Left hindlimb (tissue), 1 donor: ENCODE measurements at places on chromosomes 7 and 10.

- no peak for DNase-seq
Observed at GRCh38 chr10:132219486-132219885, 32.7 kb downstream of the DPYSL4 start.

GRCh38 chr7:5218564-5219360 is 28.7 kb downstream of the WIPI2 start:
- DNase-seq, result peak; percentile 6

- DNase-seq, result no peak
Observed at GRCh38 chr7:94177441-94177840, 173.3 kb upstream of the BET1 start.

DNA sequence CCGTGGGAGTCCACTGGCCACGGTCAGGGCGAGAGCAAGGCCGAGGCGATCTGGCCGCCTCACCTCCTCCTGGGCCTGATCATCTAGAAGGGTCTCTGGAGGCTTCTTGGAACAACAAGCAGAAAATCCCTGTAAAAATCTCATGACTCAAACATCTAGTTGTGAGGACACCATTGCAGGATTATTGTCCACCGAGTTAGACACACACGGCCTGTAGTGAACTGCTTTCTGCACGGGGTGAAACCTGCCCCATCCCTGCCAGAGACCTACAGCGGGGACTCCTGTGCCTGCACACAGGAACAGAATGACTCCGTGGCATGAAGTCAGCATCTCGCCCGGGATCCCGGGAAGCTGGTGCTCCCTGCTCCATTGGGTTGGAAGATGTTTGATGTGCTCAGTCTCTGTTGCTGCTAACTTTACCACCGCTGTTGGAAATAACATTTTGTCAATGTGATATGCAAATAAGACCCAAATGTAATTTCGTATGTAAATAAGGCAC is 267.0 kb upstream of the TCERG1L start:
- DNase-seq, result no peak

GRCh38 chr7:14604606-14605005 is 297.9 kb downstream of the DGKB start:
- no peak for DNase-seq

GRCh38 chr10:82353381-82353780 is 478.4 kb downstream of the NRG3 start:
- DNase-seq, result no peak

DNA sequence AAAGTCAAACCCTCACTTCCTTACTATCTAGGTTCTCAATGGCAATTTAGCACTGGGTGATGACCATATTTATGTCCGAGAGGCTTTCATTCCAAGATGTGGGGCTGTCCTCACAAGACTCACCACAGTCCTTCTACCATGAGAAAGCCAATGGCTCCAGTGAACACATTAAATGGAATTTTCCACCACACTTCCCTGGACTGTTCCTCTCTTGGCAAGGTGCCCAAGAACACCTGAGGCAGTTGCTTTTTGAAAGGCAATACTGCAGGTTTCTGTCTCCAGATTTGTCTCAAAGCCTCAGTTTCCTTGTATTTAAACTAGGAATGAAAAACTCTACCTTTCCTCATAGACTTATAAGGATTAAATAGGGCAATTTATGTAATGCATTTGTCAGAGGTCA is 24.2 kb downstream of the AFAP1L2 start:
- DNase-seq, result no peak

DNA sequence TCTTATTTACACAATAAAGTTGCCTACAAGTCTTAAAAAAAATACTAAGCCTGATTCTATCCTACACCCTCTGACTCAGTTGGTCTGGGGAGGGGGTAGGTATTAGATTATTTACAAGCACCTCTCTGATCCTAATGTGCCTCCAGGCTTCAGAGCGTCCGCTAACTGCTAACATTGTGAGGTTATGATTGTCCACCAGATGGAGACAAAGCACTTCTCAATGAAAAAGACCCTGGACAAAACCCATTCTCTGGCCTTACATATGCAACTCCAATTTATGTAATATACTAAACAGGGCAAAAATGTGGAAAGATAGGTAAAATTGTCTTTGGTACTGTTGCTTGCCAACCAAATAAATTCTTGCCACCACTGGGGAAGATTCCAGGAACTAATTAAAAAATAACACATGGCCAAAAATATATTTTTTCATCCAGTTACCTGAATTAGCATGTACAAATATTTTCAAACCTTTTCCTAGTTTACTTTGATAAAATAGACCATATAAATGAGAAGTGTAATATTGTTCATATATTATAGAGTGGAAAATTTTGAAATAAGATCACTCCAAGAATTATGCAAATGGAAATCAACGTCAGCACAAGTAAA is 92.4 kb downstream of the KIF20B start:
- peak; percentile 36 for DNase-seq

- no peak for DNase-seq
Observed at GRCh38 chr10:78514459-78514858, 480.8 kb downstream of the RPS24 start.

GRCh38 chr10:96606216-96606615 is 19.4 kb upstream of the TM9SF3 start:
- DNase-seq, result no peak

GRCh38 chr10:47146572-47146971 is 153.4 kb upstream of the GDF10 start:
- no peak for DNase-seq

DNA sequence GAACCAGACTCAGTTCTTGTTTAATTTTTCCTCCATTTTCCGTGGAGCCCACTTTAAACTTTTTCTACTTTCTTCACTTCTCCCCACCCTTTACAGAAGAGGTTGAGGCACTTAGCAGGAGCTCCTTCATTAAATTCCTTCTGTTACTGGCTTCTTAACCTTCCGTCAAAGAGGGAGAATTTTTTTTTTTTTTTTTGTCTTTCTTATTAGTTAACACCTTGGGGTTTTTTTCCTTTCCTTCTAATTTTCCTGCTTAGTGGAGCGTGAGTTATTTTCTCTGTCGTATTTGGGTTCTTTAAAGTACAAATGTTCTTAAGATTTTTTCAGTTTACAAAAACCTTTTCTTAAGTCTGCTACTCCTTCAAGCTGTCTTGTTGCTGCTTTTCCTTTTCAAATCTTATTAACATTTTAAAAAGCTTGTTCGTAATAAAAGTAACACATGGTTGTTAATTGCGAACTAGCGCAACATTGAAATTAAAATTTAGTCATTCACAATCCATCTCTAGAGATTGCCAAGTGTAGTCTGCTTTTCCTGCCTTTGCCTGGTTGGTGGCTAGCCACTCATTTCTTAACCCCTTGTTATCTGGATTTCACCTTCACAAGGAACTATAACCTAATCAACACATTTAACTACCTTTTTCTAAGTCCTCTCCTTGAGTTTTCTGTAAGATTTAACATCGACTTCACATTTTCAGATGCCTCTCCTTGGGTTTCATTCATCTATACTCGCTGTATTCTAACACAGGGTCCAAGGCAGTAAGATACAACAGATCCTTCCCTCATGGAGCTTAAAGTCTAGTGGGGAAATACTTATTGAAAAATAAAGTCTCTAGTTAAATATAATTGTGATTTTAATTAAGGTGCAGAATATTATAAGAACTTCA is 2.0 kb downstream of the BMPR1A start:
- no peak for DNase-seq

GRCh38 chr10:59393349-59393748 is 31.0 kb upstream of the FAM13C start:
- no peak for DNase-seq

GRCh38 chr7:151045262-151045661 is 3.1 kb upstream of the ASIC3 start:
- DNase-seq, result no peak

GRCh38 chr10:77070346-77070745 is 567.3 kb downstream of the KCNMA1 start:
- no peak for DNase-seq

DNA sequence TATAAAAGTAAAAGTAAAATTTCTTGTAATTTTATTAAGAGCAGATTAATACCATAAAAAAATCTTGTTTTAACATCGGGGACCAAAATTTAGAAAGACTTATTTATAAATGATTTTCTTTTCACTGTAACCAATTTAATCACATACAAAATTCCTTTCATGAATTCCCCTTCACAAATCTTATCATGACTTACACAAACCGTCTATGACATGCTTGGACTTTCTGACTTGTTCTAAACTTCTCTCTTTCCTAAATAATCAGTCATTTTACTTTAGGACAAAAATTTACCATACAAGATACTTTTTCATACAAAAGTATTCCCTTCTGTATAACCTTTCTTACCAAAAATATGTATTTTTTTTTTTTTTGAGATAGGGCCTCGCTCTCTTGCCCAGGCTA is 9.3 kb downstream of the CROT start:
- DNase-seq, result no peak

- DNase-seq, result no peak
Observed at GRCh38 chr10:71143170-71143569, 69.2 kb upstream of the UNC5B start.

DNA sequence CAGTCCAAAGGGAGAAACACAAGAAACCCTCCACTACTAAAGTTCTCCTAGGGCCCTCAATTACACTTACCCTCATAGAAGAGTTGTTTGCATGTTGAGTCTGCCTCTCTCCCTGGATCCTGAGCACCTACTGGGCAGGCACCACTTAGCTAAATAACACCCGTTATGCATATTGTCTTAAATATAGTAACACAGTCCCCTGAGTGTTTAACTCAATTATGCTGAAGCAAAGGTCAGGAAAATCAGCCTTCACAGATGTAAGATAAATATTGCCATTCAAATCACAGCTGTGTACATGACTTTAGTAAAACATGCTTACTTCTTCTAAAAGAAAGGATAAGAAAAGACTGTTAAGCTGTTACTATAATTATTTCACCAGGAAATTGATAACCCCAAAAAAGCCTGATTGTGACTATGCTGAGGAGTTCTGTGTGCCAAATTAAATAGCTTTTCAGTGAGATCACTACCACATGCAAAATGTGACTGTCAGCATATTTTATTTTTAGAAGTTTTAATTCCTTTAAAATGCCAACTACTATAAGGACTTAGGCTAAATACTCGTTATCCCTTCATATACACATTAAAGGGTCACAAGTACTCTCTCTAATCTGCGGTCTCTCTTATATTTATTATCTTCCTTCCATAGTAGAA is 733.9 kb upstream of the PHF14 start:
- no peak for DNase-seq

GRCh38 chr7:151648429-151648828 is 128.7 kb upstream of the RHEB start:
- DNase-seq, result no peak

GRCh38 chr10:21146436-21146789 is 249.3 kb upstream of the NEBL start:
- no peak for DNase-seq

GRCh38 chr7:30904561-30904960 is 7.1 kb upstream of the AQP1 start:
- no peak for DNase-seq

DNA sequence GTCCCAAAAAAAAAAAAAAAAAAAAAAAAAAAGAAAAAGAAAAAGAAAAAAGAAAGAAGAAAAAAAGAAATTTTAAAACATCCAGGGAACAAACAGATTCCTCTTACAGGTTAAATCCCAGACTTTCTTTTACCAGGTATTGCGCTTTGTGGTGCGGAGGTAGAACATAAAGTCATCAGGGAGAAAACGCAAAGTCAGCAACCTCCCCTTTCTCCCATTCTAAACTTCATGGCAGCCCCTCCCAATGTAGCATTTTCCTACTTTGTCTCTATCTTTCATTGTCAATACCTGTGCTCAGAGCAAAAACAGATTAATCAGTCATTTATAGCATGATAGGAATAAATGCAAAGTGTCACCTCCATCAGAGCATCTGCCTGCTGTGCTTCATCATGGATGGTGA is 299.7 kb downstream of the SFMBT2 start:
- DNase-seq, result no peak

GRCh38 chr10:105473170-105473569 is 832.1 kb downstream of the SORCS3 start:
- no peak for DNase-seq

- no peak for DNase-seq
Observed at GRCh38 chr10:59892697-59893096, 13.7 kb downstream of the CCDC6 start.

DNA sequence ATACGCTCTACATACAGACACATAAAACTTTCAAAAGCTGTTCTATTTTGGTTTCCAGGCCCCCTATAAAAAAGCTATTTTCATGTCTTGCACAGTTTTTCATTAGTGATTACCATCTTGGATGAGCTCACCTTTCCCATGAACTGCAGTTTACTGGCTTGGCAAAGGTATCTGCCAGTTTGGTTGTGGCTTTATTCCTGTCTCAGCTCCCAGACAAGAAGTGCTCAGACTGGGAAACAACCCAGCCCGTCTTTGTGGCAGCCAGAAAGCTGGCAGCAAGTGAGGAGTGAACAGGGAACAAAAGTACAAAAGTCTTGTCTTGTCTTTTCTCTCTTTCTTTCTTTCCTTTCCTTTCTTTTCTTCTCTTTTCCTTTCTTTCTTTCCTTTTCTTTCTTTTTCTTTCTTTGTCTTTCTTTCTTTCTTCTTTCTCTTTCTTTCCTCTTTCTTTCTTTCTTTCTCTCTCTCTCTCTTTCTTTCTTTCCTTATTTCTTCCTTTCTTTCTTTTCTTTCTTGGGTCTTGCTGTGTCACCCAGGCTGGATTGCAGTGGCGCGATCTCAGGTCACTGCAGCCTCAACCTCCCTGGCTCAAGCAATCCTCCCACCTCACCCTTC is 138.8 kb downstream of the CFAP58 start:
- peak; percentile 76 for DNase-seq

DNA sequence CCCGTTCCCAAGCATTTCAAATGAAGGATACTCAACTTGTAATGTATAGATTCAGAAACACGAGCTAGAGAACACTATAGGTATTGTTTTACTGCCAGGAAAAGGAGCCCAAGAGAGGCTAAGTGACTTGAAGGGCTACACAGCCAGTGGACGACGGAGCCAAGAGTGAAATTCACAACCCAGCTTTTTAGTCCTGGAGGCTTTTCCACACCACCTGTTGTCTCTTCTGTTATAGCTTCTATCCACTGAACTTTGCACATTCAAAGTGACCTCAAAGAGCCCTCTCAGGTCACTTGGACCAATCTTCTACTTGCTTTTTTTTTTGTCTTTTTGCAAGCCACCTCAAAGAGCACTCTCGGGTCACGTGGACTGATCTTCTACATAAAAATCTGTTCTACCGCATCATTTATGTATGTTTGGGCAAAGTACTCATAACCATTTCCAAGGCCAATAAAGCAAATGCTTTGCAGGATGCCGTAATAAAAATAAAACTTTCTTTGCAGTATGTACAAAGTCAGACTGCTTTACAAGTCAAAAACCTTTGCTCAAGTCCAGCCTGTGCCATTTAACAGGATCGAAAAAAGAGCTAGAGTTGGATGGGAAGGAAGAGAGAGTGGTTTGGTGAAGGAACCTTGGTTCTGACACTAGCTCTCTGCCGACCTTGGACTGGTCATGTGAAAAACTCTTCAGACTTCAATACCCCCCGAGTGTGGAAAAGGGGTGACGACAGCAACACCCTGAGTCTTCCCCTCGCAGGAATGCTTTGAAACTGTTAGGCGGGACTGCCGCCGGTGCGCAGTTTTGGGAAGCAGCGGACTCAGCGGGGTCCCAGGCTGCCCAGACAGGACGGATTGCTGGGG is 821 bp downstream of the SLC35B4 start:
- DNase-seq, result no peak

DNA sequence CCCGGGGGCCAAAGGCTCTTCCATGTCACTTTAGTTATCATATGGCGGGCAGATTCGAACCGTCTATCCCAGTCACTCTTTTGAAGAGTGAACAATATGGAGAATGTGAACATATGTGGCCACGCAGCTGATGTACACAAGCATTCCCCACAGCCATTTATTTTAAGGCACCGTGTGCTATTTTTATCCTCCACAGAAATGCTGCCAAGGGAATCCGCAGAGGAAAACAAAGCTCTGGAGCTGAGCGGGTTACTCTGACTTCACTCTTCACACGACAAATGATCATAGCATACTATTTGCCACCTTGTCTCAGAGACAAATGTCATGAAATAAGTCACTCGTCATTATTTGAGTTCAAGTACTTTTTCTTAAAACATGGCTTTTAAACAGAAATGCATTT is 100.3 kb downstream of the CTBP2 start:
- no peak for DNase-seq
